ENCODE measurements at places on chromosomes 16 and 17. TPM values are rescaled to one million over a fixed set of nuclear protein-coding genes. Genes with fewer than 3 reads are reported as not detected.

CRYBA1 gene
- not detected for total RNA-seq

DNA sequence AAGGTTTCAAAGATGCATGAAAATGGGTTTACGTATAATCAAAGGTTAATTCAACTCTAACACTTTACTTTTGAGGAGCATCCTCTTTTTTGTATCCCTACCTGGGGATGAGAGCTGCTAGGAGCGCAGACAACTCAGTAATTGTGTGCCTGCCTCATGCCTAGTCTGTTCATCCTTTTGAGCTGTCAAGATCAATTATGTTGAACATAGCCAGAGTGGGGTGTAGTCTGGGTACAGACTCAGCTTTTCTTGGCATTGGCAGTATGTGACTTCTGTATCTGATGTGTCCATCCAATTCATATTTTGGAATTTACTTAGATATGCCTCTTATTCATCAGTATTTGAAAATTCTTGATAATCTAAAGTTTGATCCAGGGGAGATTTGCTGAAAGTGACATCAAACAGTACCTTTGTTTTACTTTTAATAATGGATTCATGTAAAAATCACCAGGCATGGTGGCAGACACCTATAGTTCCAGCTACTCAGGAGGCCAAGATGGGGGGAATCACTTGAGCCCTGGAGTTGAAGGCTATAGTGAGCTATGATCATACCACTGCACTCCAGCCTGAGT is 24.1 kb downstream of the PRKCA start:
- DNase-seq = no peak

GEMIN4 gene
- total RNA-seq = 8.4 TPM

TP53TG3B gene
- total RNA-seq = not detected

GRCh38 chr16:87964049-87964659 is 12.9 kb downstream of the BANP start:
- DNase-seq = no peak

KCNG4 gene
- not detected for total RNA-seq

GRCh38 chr16:89256651-89257254 is 39.2 kb downstream of the ZNF778 start:
- DNase-seq = peak; percentile 35

DNA sequence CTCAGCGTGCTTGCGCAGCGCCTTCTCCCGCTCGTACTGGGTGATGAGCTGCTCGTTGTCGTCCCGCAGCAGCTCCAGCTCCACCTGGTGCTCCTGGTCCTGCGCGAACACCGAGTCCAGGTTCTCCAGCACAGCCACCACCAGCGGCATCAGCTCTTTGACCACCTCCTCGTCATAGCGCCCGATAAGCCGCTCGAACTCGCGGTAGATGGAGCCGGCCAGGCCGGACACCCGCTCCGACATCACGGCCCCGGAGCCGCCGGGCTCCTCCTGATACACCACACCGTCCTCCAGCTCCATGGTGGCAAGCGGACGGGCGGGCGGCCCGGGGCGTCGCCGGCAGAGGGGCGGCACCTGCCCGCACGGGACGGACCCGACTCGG is 320 bp downstream of the SPAG9 start:
- peak; percentile 32 for DNase-seq

DNA sequence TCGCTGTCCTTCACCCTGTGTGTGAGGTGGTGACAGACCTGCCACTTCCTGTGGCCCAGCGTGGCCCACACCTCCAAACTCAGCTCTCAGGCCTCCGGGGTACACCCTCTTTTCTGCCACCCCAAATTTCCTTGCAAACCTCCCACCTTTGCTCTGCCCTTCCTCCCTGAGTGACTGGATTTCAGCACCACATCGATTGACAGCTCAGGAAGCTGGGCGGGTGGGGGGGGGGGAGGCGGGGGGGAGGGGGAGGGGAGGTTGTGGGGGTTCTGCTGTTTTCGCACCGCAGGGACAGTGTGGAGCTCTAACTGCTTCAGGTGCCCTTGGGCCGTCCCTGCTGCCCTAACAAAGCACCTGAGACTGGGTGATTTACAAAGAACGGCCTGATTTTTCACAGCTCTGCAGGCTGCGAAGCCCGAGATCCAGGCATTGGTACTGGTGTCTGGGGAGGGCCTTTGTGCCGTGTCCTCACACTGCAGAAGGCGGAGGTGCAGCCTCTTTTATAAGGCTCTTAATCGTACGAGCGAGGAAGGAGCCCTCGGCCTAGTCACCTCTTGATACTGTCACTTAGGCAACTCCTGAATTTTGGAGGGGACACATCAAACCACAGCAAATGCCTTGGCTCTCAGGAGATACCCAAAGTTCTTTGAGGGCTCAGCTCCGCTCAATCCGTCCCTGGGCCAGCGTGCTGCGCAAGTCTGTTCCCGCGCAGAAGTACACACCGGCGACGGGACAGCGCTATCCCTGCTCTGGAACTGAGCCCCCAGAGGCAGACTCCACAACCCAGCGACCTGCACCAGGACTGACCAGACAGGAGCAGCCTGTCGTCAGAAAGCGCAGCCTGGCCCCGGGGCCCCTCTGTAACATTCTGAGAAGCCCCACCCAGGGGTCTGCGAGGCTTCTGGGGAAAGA is 3.6 kb downstream of the NDUFAF8 start:
- DNase-seq = no peak

HAS3 gene
- 4.7 TPM for total RNA-seq

DNA sequence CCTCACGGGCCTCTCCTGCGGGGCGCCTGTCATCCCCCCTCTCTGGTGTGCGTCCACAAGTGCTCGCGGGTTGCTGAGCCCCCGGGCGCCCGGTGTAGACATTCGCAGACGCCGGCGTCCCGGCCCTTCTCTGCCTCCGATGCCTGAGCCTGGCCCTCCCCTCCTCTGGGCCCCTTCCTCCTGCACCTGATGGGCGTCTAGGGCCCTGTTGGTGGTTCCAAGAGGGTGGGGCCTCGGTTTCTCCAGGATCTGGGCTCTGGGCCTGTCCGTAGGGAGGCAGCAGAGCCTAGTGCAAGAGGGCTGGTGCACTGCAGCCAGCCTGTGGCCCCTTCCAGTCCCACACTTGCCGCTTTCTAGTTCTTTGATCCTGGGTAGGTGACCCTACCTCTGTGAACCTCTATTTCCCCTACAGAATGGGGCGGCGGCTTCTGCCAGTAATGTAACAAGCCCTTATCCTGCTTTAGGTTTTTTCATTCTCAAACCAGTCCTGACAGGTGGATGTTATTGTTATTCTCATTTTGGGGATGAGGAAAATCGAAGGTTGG is 623 bp downstream of the E4F1 start:
- DNase-seq = peak; percentile 36

TNP2 gene
- total RNA-seq = not detected

NSRP1 gene
- total RNA-seq = 8.7 TPM

DNA sequence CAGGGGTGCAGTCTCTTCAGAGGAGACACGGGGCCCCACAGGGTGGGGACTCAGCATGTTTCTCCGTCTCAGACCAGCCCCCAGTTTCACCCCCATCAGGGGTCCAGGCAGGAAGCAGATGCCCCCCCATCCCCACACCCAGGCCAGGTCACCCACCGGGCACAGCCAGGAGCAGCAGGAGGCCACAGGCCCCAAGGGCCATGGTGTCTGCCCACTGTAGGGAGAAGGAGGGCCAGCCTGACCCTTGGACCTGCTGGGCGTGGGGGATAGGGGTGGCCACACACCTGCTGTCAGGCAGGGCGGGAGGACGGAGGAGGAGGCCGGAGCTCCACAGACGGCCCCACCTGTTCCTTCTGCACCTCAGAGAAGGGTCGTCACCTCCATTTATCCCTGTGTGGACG is at the start of gene TPSG1:
TSS of gene TPSG1 (minus strand) at position 218 of the 401 bp plus-strand sequence. CDS start at position 202, 16 bp downstream.
- DNase-seq = no peak

PIRT gene
- not detected for total RNA-seq

SBK1 gene
- total RNA-seq = under 0.01 TPM

KCNH6 gene
- not detected for total RNA-seq

DNA sequence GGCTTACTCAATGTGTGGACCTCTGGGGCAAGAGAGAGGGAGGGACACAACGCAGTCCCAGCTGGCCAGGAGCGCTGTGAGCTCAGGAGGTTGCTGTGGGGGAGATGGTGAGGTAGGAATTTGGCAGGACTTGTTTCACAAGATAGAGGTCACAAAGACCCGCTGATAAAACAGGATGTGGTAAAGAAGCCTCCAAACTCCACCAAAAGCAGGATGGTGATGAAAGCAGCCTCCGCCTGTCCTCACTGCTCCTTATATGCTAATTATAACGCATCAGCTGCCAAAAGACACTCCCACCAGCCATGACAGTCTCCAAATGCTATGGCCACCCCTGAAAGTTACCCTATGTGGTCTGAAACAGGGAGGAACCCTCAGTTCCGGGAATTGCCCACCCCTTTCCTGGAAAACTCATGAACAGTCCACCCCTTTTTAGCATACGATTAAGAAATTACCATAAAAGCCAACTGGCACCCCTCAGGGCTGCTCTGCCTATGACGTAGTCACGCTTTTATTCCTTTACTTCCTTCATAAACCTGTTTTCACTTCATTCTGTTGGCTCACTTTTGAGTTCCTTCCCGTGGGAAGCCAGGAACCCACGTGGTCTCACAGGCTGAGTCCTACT is 5.3 kb upstream of the EIF4A3 start:
- no peak for DNase-seq

GRCh38 chr16:66516808-66517585 is 32.9 kb downstream of the TK2 start:
- DNase-seq = peak; percentile 97

DNA sequence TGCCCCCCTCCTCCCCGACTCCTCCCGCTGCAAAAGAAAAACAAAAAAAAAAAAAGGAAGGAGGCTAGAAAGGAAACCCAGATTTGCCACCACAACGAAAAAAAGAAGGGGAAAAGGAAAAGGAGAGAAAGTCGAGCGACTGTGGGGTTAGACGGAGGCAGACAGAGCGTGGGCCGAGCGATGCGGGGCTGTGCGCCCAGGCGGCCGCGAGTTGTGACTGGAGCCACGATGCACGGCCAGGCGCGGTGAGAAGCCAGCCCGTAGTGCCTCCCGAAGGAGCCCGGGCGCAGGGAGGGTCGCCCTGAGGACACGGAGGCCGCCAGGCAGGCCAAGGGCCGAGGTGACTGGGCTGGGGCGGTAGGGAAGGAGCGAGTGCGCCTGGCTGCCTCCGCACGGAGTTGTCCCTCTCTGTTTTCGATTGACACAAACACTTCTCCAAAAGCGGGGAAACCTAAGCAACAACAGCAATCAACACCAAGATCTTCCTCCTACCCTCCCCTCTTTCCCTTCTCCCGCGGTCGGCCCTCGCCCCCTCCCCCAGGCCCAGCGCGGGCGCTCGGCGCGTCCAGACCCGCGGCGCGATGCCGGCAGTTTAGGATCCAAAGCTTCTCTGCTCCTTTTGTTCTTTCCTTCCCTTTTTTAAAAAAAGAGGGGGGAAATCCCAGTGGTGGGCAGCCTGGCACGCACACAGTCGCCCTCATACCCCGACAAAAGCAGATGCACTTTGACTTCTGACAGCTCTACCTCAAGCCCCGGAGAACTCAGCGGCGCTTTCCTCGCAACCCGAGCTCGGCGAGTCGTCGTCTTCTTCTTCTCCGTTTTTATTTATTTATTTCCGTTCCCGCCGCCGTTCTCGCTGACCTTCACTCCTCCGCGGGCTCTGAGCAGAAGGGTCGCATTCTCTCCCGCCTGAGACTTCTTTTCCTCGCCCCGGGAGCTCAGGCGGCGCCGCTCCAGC is at the start of gene LHX1:
TSS of gene LHX1 (plus strand) at position 475 of the 958 bp plus-strand sequence. CDS start 723 bp downstream, outside the sequence.
- no peak for DNase-seq

DNA sequence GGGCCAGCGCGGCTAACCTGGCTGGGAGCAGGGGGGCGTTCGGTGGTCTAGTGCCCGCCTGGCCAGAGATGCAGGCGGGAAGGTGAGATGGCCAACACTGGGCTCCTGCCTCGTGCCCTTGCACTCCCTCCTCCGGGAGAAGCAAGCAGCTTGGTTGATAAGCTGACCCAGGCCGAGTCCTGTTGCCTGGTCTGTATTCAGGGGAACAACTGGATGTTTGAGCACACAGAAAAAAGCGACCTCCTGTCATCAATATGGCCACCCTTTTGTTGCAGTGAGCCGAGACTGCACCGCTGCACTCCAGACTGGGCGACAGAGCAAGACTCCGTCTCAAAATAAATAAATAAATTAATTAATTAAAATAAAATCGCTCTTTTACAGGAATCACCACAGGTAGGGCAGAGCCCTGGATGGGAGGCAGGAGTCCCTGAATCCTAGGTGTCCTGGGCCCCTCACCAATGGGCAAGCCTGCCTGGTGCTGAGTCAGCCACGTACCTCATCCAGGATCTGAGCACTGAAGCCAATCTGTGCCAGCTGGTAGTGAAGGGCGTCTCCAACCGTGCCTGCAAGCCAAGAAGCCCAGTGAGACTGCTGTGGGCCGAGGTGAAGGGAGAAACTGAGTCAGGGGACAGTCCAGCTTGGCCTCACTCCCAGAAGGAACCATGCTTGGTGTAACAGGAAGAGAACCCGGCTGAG is 31.8 kb downstream of the HASPIN start:
- peak; percentile 10 for DNase-seq

GRCh38 chr16:31700530-31701388 is 172.8 kb upstream of the ZNF267 start:
- DNase-seq = peak; percentile 75

- peak; percentile 100 for DNase-seq
Measured at GRCh38 chr16:48611329-48612137, 1.6 kb upstream of the N4BP1 start.

DNA sequence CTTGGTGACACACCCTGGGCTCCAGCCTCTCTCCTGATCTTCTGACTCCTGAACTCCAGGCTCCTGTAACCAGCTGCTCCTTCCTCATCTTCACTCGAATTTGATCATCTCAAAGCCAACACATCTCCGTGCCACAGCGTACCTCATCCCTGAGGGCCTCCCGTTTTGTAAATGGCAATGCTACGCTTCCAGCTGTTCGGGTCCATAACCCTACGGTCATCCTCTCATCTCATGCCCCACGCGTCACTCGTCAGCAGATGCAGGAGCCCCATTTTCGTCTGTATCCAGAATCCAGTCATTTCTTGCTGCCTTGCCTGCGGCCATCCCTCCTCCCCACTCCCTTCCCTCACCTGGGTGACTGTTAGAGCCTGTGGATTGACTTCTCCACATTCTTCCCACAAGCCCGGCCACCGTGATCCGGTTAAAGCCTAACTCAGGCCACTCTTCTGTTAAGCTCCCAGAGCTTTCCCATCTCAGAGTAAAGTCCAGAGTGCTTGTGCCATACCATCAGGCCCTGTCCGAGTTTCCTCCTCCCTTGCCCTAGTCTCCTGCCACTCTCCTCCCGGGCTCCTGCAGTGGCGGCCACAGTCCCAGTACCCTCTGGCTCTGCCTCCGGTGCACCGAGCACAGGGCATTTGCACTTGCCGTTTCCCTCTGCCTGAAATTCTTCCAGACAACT is 20.3 kb upstream of the AKTIP start:
- no peak for DNase-seq

CCR7 gene
- not detected for total RNA-seq

ITGA3 gene
- total RNA-seq = 413 TPM

DNA sequence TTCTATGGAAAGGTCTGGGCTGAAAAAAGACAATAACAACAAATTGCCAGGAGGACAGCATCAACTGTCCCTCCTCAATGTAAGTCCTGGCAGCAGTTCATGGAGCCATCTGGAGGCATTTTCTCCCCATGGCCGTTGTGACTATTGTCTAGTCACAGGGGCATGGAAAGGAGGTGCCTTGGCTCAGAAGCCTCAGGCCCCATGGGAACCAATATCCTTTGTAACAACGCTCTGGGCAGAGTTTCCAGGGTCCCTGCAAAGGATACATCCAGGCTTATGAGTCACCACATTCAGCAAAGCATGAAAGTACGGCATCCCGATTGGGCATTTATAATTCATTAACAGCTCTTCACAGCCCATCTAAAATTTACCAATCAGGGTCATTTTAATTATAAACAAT is 85.2 kb downstream of the GLG1 start:
- no peak for DNase-seq
